Stimulated activated CD8-positive, alpha-beta memory T cell treated with anti-CD3 and anti-CD28 coated beads, Interleukin-4, amount 100 ng/mL, for 48 hours (primary cell): ENCODE measurements at places on chromosomes 12 and 14.

- no peak for DNase-seq
Observed at GRCh38 chr12:124030510-124030909, 57.5 kb downstream of the ZNF664 start.

DNA sequence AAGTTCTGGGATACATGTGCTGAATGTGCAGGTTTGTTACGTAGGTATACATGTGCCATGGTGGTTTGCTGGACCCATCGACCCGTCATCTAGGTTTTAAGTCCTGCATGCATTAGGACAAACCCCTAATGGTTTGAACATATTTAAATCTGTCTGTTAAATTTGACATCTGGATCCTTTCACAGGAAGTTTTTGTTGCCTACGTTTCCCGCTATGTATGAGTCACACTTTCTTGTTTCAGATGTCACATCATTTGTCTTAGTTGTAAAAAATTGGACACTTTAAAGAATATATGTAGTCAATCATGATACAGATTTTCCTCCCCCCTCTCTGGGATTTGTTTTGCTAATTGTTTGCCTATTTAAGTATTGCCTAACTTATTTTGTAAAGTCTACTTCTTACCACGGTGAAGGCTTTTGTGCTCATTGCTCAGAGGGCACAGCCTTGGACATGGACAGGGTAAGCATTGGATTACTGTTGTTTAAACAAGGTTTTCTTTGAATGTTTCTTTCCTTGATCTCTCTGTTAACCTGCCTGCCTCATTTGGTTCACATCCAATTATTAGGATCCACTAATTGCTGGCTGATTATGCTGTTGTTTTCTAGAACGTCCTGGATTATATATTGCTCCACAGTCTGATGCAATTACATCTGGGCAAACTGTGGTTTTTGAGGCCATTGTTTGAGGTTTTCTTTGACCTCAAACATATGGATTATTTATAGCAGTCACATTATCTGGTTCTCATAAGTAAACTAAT, 1441.4 kb downstream of the AACS start:
- DNase-seq: no peak

DNA sequence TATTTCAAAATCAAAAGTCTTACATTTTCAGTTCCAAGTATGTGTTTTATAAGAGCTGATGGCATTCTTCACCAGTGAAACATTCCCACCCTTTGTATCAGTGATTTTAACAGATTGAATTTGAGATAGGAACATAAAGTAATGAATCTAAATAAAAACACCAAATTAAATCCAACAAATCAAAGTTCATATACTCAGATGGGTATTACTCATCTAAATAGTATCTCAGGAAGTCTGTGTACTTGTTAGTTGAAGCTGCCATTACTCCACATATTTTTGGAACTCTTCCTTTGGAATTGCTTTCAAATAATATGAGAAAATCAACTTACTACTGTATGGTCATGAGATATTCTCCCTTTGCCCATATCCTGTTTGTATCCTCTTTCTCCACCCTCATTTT, 89.1 kb downstream of the MIA2 start:
- DNase-seq: no peak

DNA sequence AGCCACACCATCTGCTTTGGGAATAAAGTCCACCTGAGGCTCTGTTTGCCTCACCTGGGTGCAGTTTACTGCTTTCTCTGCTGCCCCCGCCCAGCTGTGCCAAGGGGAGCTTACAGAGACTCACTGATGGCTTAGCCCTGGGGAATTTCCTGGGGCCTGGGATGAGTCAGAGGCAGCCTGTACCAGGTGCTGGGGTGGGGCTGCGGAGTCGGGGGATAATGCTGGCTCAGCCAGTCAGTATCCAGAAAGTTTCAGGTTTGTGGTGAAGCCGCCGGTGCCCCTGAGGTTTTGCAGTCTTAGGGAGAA, 22.3 kb downstream of the PLEKHG3 start:
- peak; percentile 45 for DNase-seq

- DNase-seq: no peak
Observed at GRCh38 chr12:19988001-19988400, 380.3 kb upstream of the PDE3A start.

DNA sequence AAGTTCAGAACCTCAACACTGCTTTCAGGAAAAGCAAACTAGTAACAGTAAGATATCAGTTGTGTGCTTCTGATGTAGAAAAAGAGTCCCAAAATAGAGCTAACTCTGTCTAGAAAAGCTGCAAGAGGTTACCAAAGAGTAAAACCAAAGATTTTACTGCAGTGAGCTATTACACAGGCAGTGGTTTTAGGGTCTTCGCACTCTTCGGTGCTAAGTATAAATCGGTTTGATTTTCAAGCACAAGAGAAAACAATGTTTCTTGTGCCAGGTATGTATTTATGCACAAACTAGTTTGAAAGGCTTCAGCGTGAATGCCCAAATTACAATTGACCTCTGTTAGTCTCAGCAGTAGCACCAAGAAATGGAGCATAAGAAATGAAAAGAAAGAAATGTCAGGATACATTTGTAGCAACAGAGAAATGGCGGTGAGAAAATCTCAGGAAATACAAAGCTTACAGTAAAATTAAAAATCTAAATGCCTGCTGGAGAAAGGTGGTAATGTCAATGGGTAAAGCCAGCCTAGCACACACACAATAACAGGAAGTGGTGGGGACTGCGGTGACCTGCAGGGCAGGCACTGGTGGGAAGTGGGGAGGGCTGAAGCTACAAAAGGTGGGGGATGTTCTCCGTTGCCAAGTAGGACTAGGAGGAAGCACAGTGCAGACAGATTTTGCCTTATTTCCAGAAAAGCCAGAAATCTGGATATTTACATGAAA, 18.0 kb upstream of the DYRK2 start:
- peak; percentile 79 for DNase-seq

- no peak for DNase-seq
Observed at GRCh38 chr12:115597157-115597712, 680.3 kb downstream of the MED13L start.

- DNase-seq: no peak
Observed at GRCh38 chr14:39984323-39984722, 552.1 kb upstream of the FBXO33 start.

- DNase-seq: no peak
Observed at GRCh38 chr12:82505150-82505549, 146.8 kb downstream of the METTL25 start.

GRCh38 chr12:96396209-96396608, 4.0 kb downstream of the CDK17 start:
- no peak for DNase-seq

- DNase-seq: peak; percentile 74
Observed at GRCh38 chr12:55760663-55761062, 17.7 kb downstream of the GDF11 start.

DNA sequence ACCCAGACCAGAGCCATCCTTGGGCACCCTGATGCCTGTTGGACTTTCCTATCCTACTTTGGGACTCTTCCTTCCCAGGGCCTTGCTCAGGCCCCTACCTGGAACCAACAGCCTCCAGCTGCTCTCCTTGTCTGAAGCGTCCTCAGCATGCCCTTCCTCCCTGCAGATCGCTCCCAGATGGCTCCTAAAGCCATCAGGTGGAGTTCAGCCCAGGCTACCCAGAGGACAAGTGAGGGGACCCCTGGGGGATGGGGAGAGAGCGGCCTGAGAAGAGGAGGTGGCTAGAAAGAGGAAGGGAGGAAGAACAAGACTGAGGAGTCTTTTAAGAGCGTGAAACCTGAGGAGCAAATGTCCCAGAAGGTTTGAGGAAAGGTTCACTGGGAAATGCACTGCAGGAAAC, 236.6 kb downstream of the ZFP36L1 start:
- no peak for DNase-seq

DNA sequence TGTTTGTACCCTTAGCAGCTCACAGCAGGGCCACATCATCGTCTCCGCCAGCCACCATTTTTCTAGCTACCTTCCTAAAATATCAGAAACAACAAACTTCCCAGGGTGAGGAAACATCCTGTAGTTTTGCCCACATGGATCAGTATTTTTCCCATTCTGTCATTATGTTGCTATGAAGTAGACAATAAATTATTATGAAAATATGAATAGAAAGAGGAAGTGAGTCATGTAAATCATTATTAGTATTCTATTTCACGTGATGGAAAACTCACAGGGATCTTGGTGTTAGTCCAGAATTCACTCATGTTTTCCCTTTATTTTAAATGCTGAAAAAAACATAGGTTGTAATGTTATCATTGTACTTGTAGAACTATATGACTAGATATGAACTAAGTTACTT, 319.4 kb downstream of the SYT1 start:
- DNase-seq: no peak

- DNase-seq: no peak
Observed at GRCh38 chr12:115140981-115141655, 457.1 kb upstream of the TBX3 start.

- DNase-seq: peak; percentile 54
Observed at GRCh38 chr14:75549169-75549568, 26.9 kb downstream of the BATF start.

DNA sequence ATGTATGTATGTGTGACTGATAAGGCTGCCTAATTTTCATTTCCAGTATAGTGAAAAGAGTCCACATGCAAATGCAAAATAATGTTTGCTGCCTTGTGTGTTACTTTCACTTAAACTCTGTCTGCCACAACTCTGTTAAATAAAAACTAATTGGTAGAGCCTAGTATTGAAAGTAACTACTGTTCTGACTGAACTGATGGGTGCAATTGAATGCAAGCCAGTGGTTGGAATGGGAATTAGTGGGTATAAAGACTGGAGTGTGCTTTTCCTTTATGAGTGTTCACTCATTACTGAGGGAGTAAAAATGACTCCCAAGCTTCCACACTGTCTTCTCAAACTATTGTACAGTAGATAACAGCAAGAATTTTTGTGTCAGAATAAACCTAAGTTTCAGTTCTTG, 571.0 kb downstream of the TMTC2 start:
- DNase-seq: no peak

GRCh38 chr12:14768823-14769405, 34.4 kb downstream of the WBP11 start:
- peak; percentile 66 for DNase-seq

GRCh38 chr12:92574051-92574783, 128.6 kb upstream of the PLEKHG7 start:
- DNase-seq: no peak

GRCh38 chr12:52358575-52359350, 8.5 kb downstream of the KRT85 start:
- DNase-seq: no peak

DNA sequence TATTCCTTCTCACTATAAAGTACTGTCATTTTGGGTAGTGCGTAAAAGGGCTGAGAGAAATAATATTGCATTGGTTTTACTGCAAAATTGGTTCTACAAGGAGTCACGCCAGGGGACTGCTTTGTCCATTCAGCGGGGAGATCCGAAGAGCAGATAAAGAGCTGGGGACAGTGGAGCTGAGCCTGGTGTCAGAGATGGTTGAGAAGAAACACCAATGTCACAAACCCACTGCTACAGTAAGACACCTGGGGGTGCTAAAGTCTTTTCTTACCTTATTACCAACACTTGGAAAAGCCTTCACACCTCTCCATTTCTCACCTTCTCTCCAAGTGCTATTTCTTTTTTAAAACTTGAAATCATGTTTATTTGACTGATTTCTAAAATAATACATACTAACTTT, 14.1 kb downstream of the IL31 start:
- no peak for DNase-seq

GRCh38 chr14:50839691-50840090, 8.7 kb upstream of the NIN start:
- DNase-seq: no peak
